Activated naive CD4-positive, alpha-beta T cell (primary cell): ENCODE measurements at places on chromosomes 5 and 9.

DNA sequence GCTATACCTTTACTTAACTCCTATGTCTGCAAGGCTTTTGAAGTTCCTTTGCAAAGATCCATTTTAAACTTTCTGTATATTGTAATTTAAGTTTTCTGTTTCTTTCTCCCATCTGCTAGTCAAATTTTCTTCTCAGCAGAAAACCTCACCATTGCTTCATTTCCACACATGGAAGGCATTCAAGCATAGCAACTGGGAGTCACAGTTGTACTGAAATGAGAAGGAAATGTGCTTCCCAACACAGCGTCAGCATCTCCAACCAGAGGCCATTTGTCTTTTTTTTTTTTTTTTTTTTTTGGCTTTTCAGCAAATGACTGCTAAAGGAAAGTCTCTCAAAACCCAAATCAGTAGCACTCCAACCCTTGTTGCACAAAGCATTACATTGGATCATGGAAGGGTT is 92.5 kb downstream of the RAB3C start:
- DNase-seq, result no peak

- no peak for DNase-seq
Measured at GRCh38 chr5:160088805-160089204, 30.4 kb downstream of the PWWP2A start.

DNA sequence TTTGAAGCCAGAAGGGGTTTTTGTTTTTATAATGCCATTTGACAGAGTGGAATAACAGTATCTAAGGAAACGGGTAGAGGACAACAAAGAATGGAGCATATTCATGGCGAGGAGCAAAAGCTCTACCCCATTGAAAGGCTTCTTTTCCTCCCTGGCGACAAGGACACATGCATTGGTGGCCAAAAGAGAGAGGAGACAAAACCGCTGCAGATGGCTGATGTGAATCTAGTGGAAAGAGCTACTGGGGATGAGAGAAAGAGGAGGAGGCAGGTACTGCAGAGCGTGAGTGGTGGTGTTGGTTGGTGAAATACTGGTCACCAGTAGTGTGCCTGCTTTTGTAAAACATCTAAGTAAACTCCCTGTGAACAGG is 491 bp downstream of the APC start:
- no peak for DNase-seq

DNA sequence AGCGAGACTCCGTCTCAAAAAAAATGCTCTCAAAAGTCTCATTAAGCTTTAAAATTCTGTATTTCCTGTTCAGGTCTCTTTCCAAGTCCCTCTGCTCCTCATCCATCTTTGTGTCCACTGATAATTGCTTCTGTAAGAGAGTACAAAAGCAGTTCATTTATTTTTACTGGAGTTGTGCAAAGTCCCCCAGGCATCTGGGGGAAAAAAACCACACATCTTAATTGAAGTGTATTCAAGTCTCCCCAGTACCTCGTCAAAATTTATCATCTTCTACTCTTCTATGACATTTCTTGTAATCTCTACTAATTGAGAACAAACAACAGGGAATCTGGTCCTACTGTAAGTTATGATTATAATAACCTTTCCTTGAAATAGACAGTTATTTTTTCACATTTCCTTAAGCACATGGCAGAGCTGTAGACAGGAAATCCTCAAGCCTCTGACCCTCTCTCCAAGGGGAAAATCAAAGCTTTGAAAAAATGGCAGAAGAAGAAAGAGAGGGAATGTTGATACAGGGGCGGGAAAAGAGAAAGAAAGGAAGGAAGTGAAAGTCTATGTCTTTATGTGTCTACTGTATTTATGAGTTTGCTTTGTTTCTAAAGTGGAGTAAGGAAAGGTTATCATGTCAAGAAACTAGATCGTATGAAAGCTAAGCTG is 51.5 kb downstream of the RAI14 start:
- no peak for DNase-seq

DNA sequence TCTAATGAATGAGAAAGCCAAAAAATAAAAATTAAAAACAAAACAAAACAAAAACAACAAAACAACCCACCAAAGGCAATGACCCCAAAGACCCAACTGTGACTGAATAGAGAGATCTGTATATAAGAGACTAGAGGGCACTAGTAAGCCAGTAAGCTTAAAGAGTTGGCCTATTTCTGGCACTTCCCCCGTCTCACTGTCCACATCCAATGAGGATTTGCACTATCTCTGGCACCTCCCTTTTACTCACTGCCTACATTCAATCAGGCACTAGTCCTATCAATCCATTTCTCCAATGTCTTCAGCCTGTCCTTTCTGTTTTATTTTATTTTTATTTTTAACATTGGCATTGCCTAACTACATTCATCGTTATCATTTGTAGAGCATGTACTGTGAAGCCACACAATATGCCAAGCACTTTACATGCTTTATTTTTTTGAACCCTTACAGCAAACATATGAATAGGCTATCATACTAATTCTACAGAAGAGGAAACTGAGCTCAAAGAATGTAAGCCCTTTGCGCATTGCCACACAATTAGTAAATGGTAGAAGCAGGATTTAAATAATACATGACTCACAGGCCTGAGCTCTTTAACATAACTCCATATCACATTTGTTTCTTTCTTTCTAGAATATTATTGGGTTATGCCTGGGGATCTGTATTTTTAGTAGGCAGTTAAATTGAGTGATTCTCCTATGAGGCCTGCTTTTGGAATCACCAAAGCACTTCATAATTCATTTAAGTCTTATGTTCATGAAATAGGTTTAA is 70.0 kb downstream of the C6 start:
- no peak for DNase-seq

DNA sequence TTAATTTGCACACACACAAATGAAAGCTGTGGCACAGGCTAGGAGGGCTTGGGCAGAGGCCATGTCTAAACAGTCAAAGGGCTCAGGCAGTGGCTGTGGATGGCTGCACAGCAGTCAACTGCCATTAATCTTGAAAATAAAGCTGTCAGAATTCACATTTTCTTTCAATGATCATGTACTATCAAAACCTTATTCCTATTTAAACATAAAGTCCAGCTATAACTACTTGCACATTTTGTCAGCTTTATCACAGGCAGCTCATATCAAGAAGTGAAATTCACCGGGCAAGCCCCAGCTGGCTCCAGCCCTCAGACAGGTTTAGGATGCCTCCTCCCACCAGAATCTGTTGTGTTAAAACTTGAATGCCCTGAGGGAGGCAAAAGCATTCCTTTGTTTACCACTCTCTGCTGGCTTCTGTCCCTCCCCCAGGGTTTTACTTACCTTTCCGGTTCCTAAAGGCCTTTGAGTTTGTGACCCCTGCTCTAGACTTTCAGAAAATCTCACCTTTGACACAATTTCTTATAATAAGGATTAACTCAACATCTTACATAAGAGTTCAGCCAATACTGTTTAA is 54.9 kb upstream of the GRAMD2B start:
- DNase-seq, result no peak

GRCh38 chr9:37653385-37653784 is 2.6 kb downstream of the FRMPD1 start:
- DNase-seq, result no peak

DNA sequence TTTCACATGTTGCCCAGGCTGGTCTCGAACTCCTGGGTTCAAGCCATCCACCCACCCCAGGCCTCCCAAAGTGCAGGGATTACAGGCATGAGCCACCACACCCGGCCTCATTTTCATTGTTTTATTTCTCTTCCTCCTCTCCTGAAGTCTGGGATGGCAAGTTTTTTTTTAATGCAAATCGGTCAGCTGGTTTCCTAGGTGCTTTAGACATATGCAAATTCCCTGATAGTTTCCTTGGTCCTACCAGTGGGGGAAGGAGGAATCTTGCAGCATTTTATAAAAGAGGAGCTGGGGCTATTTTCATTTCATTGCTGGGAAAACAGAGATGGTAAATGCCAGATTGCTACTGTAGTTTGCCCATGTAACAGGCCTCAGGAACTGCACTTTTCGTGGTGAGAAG is 179.4 kb downstream of the ACTL7B start:
- no peak for DNase-seq

GRCh38 chr5:102539996-102540728 is 41.4 kb upstream of the SLCO6A1 start:
- DNase-seq, result no peak

DNA sequence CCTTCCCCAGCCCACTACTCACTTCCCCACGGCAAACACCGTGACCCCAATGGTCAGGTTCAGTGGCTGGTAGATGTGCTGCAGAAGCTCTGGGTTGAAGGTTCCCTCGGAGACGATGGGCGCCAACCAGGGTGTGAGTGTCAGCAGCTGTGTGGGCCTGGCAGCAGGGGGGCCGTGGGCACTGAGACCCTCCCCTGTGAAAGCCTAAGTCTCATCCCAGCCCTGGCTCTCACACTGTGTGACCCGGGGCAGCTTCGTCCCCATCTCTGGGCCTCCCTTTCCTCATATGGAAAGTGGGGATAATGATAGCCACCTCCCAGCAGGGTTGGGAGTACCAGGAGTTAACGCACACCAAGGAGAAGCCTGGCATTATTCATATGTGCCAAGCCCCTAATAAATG is 8.6 kb downstream of the GBGT1 start:
- DNase-seq, result no peak

DNA sequence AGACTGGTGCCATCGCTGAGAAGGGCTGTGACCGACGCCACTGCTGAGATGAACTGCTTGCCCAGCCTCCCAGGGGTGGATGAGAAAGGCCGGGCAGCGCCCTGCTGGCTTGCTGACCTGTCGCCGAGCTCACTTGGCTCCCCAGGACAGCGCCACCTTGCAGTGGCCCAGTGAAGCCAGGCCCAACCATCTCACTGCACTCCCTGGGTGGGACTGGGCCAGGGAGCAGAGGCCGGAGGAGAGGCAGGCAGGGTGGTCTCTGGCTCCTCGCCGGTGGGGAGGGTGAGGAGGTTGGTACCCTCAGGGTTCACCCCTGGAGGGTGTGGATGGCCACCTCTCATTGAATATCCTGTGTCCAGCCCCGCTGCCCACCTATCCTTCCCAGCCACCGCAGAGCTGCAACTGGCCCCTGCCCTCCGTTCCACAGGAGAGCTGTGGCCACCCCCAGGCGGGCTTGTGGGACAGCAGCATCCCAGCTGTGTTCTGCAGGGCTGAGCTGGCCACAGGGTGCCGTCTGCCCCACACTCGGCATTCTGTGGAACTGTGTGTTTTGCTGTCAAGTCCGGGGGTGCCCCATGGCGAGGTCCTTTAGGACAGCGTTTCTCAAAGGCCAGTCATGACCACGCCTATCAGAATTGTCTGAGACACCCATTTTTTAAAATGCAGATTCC is 41.0 kb upstream of the FCN2 start:
- DNase-seq, result no peak
